ENCODE measurements at places on chromosomes 6 and 20.

- no peak for DNase-seq
Measured at GRCh38 chr6:26358511-26358981, 6.5 kb upstream of the BTN3A2 start.

DNA sequence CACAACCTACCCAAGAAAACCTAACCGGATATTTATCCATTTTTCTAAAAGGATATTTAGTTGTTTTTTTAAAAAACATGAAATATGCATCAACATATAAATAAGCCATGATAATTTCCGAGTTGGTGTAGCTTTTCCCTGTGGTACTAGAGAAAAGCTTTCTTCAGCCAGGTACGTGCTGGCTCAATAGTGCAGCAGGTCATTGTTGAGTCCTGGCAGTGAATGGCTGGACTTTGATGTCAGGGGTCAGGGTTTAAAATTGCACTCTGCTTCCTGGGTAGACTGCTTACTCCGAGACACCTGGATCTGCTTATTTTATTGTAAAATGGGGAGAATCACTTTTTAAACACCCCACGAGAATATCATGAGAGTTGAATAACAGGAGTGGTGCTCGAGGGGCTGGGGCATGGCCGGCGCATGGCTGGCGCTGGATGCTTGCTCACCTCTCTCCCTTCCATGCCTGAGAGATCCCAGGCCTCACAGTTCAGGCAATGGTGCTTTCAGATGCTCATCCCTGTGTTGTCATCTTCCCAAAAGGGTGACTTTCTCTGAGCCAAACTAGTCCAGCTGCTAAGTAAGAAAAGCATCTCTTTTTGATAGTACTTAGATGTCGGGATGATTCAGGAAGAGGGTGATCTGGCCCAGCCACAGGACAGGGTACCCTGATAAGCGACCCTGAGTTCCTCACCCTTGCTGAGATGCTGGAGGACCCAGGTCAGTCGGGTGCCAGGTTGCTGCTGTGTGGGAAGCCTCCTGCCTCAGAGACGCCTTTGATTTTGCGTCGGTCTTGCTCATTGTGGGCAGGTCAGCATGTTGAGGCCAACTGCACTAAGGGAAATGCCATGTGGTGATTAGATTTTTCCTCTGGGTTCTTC is 269.1 kb upstream of the FOXQ1 start:
- no peak for DNase-seq

DNA sequence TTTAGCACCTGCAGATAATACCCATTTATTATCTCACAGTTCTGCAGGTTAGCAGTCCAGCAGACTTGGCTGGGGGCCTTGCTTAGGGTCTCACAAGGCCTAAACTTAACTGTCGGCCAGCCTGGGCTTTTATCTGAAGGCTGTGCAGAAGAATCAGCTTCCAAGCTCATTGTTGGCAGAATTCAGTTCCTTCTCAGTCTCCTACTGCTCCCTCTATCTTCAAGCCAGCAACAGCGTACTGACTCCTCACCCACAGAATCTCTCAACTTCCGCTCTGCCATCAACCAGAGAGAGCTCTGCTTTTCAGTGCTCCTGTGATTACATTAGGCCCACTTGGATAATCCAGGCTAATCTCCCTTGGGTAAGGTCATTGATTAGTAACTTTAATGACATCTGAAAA is 30.2 kb upstream of the NHSL1 start:
- no peak for DNase-seq

DNA sequence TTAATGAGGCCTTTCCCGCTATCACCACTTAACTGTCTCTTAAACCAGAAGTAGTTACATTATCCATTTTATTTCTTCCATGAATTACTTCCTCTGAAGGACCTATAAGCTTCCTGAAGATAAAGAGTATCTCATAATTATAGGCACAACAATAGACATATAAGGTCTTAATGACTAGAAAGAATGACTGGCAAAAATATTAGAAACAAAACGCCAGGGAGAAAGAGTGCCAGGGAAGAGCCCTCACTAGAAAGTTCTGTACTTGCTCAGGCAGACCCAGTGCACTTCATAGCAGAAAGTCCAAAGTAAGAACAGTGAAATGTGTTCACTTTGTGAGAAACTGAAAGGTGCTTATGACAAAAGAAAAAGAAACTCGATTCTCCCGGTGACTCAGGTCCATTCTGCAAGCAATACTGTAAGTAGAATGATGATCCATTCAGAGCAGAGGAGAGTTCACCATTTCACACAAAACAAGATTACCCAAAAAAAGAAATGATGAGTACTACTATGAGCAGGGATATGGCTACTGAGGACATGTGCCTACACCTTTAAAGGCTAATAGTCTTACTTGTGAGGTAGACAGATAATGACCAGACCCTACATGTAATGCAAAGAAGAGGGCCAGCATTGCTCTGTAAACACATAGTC is 5.5 kb downstream of the ZNF334 start:
- no peak for DNase-seq

- no peak for DNase-seq
Measured at GRCh38 chr6:109872968-109873545, 105.1 kb upstream of the GPR6 start.

- DNase-seq, result no peak
Measured at GRCh38 chr20:61166324-61166723, 85.7 kb upstream of the CDH4 start.

- no peak for DNase-seq
Measured at GRCh38 chr6:16688984-16689636, 72.2 kb downstream of the ATXN1 start.

GRCh38 chr6:22325481-22325880 is 28.6 kb upstream of the PRL start:
- no peak for DNase-seq

- DNase-seq, result no peak
Measured at GRCh38 chr6:41509580-41509979, 36.6 kb upstream of the FOXP4 start.

- no peak for DNase-seq
Measured at GRCh38 chr6:30590509-30590908, 19.3 kb downstream of the ABCF1 start.

DNA sequence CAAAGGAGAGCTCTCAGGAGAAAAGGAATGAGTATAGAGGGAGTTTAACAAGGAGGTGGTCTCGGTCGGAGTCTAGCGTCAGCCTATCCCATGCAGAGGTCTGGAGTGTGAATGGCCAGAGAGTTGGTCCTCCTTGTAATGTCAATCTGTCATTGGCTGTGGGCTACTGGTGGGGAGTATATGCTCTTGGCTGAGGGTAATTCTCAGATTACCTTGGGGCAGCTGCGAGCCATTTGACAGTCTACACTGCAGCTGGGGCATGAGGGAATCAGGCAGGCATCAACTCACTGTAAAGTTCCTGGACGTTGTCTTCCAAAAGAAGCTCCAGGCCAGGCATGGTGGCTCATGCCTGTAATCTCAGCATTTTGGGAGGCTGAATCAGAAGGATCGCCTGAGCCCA is 48.1 kb downstream of the EBF4 start:
- no peak for DNase-seq

GRCh38 chr20:1944345-1945091 is 49.3 kb downstream of the SIRPA start:
- no peak for DNase-seq

DNA sequence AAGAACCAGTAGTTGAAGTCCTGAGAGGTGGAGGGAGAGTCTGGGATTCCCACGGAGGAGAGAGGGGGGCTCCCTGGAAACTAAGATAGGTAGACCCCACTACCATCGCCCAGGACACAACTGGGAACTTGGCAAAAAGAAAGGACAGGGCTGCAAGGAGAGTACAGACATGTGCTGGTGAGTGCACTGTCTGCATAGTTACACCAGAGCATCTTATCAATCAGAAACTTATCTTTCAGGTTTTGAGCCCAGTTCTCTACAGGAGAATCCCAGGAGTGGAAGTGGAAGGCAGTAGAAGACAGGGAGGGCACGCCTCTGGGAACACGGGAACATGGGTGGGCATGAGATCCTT is 12.2 kb downstream of the NFKBIL1 start:
- no peak for DNase-seq

DNA sequence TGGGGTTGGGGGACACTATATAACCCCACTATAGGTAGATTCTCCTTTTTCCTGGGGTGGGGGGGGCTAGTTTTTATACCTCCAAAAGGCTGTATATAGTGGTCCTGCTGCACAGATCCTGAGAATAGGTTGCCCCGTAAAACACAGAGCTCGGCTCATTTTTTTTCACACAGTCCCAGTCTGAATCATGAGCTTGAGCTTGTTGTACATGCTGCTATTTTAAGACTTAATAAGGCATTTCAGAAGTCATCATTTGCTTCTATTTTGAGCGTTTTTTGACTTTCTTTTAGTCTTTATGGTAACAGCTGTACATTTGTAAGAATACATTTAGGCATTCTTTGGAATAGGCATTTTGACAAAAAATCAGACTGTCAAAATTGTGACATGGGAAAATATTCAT is 30.5 kb downstream of the SLC9A8 start:
- no peak for DNase-seq

GRCh38 chr6:166029506-166029905 is 138.1 kb downstream of the TBXT start:
- no peak for DNase-seq

DNA sequence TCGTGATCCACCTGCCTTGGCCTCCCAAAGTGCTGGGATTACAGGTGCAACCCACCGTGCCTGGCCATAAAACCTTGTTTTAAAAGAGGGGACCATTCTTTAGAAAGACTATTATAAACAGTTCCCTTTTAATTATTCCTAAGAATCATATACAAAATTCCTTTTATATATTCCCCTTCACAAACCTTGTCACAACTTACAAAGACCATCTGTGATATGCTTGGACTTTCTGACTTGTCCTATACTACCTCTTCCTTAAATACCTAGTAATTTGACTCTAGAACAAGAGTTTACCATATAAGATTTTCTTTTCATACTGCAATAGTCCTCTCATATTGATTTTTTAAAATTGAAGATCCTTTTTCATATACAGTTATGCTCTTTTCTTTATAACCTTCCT is 135.8 kb upstream of the PRSS16 start:
- DNase-seq, result no peak

- DNase-seq, result peak; percentile 18
Measured at GRCh38 chr6:45548657-45549515, 171.2 kb upstream of the SUPT3H start.

DNA sequence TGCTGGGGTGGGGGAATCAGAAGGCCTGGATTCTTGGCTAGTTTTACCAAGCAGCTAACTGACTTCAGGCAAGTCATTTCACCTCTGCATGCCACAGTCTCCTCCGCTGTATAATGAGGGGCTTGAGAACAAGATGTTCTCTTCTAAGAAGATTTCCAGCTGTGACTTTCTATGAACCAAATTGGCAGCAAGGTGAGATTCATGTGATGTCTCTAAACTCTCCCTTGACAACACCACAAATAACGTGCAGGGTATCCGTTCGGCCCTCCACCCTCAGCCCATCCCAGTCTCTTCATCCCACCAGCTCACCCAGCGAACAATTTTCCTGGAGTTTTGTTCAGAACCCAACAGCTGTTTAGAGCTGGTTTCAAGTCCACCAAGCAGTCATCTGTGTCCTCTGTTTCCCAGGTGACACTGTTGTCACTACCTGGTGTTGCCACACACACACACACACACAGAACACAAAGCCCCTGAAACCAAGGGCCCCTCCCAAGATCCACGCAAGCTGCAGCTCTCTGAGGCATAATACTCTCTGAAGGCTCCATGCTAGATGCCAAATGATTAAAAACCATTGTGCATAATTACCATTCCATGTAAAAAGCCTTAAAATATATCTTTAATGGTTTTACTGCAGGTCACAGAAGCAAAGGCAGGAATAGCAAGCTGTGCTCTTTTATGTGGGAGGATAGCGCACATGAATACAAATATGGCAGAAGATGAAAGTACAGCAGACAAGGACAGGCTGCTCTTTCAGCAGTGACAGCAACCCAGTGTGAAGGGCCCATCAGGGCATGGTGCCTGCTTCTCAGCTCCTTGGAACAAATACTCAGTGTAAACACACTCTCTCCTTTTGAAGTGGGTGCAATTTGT is 48.2 kb downstream of the ARHGAP18 start:
- DNase-seq, result no peak

DNA sequence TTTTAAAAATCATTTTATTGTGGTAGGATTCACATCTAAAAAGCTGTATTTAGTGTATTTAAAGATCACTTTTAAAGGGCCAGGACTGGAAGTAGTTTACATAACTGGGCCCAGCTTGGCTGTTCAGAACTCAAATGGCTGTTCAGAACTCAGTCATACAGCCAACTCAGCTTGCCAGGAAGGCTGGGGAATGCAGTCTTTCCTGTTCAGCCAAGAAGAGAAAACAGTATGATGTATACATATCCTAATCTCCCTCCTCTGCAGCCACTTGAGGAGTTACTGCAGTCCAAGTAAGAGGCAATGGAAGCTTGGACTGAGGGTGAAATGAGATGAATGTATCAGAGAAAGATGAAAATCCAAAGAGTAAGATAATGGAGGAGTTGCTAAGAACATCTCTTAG is 24.6 kb downstream of the DSTN start:
- no peak for DNase-seq

Data from GM12892 (cell line).